ENCODE measurements at places on chromosomes 5 and 9.

GRCh38 chr5:142316681-142317080 is 8.1 kb downstream of the SPRY4 start:
- no peak for DNase-seq

DNA sequence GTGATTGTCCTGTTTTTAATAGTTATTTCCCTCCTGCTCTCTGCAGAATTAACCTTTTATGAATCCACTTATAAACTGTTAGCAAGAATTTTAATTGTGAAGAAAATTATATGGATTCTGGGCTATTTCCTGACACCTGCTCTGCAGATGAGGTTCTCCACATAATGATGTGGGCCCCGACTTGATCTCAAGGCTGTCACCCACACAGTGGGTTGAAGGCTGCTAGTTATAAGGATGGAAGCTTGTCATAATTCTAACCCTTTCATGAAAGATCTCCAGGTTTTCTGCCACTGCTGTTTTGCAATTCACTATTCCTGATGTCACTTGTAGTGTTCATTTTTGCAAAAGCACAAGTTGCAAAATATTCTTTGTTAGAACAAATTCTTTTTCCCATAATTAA is 69.1 kb upstream of the MAN2A1 start:
- no peak for DNase-seq

GRCh38 chr5:61010467-61011454 is 65.8 kb downstream of the NDUFAF2 start:
- no peak for DNase-seq

DNA sequence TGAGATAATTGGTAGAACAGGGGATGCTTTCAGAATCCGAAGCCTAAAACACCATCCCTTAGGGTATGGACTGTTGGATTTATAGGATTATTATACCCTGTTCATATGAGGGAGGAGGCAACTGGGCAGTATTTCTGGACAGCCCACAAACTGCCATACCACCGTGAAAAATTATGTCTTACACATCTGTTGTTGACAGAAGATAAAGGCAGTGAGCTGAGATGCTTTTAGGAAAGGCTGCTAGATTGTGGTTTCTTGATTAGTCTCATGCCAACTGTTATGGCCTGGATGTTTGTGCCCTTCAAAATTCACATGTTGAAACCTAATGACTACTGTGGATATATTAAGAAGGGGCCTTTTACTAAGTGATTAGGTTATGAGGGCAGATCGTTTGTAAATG is 83.7 kb upstream of the DHFR start:
- DNase-seq = no peak

DNA sequence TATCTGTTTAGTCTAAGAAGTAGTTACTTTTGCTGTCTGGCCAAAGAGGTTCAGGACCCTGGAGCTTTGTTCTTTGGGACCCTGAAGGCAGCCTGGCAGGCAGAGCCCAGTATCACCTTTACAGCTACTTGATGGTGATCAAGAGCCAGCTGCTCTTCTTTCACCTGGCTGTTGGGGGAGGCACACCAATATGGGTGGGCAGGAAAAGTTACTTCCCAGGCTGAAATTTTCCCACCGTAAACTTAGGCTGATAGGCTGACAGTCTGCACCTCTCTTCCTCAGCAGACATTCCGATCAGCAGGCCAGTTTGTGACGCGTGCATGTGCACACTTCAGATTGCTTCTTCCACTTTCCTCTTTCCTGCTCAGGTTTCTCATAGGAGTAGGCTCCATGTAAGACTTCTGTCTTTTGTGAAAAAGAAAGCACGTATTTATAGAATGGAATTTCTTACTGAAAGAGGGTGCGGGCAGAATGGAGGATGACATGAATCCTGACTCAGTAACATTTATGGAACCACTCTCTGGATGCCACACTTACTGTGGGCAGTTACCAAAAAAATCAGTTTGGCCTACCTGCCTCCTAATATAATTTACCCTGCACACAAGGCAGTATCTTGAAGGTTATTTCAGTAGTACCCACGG is 223.9 kb upstream of the DMRT1 start:
- no peak for DNase-seq

- no peak for DNase-seq
Measured at GRCh38 chr9:101791938-101792337, 53.5 kb upstream of the GRIN3A start.

DNA sequence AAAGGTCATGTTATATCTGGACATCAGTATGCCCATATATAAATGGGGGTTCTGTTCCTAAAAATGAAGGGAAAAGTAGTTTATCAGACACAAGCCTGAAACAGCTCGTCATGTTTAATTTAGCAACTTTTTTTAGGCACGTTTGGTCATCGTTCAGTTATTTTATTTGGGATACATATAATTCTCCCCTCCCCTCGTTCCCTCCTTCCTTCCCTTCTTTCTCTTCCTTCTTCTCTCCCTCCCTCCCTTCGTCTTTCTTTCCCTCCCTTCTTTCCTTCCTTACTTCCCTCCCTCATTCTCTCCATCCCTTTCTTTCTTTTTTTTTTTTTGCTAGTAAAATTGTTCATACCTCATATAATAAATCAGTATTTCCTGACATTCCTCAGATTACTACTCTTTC is 3.4 kb downstream of the PPWD1 start:
- no peak for DNase-seq

- peak; percentile 99 for DNase-seq
Measured at GRCh38 chr5:177425801-177426565, 493 bp upstream of the GRK6 start.

GRCh38 chr9:136306211-136307208 is 2.6 kb upstream of the CCDC187 start:
- DNase-seq = no peak

DNA sequence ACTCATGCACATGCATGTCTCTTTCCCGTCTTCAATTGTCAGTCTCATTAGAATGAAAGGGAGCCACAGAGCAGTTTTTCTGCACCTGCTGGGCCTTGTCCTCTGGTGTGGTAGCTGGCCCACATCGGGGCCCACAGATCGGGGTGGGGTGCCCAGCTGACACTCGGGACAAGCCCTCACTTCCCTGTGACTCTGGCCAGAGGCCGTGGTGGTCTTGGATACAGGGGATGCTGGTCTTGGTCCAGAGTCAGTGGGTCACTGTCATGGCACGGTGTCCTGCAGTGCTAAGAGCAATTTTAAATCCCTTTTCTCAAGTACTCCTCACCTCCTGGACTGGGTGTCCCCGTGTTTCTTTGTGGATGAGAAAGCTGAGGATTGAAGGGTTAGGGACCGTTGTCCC is 193.2 kb downstream of the CACNA1B start:
- DNase-seq = no peak

DNA sequence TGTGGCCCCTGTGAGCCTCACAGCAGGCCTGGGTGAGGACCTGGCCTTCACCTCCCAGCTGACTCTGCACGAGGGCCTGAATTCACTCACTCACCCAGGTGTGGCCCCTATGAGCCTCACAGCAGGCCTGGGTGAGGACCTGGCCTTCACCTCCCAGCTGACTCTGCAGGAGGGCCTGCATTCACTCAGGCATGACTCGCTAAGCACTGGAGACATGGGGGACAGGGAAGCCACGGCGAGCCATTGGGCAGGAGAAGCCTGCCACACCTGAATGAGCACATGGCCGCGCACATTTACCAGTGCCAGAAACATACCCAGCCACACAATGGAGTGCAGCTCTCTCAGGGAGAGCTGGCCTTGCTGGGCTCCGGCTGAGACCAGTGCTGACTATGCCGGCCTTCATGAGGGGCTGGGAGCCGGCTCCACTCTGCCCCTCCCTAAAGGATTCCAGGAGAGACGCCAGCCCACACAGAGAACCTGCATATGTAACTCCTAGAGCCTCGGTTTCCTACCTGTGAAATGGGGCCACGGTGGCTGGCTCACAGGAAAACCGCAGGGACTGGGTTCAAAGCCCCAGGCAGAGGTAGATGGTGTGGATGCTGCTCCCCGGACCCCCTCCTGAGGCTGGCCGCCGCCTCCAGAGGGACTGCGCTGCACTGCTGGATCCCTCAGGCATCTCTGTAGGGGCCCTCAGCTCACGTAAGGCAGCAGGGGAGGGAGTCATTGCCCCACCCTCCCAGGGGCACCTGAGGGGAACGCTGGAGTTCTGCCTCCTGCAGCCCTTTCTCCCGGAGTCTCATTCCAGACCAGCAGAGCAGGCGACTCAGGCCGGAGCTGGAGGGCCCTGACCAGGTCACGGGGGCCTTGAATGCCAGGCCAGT is 7.2 kb downstream of the ADAMTS2 start:
- DNase-seq = no peak

DNA sequence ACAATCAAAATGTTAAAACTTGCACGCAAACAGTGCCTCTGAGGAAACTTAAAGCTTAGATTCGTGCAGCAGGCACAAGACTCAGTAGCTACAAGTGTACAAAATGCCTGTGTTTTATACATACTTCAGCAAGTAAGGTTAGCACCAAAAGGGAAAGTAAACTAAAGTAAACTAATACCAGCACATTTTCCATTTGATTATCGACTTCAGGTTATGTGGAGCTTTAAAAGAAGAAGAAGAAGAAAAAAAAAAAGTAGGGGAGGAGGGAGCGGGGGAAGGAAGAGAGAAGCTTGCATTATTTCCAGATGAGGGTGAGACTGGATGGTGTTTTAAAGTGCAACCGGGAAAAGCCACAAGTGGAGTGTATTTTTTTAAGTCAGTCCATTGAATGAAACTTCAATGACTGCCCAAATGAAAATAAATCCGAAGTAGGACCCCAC is 596 bp upstream of the ADAMTS6 start:
- DNase-seq = peak; percentile 34

GRCh38 chr9:95349091-95350038 is 31.9 kb upstream of the FANCC start:
- peak; percentile 22 for DNase-seq

GRCh38 chr5:115414406-115415142 is 118.1 kb upstream of the CCDC112 start:
- DNase-seq = peak; percentile 88

- DNase-seq = no peak
Measured at GRCh38 chr9:108197899-108198298, 657.9 kb downstream of the ACTL7B start.

GRCh38 chr5:65760504-65761275 is 38.7 kb downstream of the NLN start:
- DNase-seq = peak; percentile 62

DNA sequence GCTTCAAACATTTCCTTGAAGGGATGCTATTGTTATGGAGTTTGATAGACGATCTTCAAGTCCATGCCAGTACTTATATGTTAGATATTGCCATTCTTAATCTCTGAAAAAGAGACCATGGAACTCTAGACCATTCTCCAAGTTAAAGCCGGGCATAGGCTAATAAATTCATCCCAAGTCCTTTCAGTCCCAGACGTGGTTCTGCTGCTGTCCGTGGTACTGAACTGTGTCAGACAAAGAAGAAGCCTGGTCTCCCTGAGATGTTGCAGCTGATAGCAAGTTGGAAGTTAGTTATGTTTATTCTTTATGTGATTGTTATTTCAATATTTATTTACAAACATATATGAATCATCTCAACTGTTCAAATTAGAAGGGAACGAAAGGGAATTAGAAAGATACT is 158.7 kb downstream of the NMUR2 start:
- no peak for DNase-seq

All from GM03348 (cell line).